Colonic mucosa (tissue), 4 donors: ENCODE measurements at places on chromosomes 11 and 22. TPM values are rescaled to one million over a fixed set of nuclear protein-coding genes. Genes with fewer than 3 reads are reported as not detected.
A peak's percentile ranks its signal among the peaks of the same experiment; 100 is the strongest.

The KCNJ5 gene
- 0.15 TPM for total RNA-seq

The HORMAD2 gene
- not detected for total RNA-seq

The C11orf91 gene
- not detected for total RNA-seq

The TESMIN gene
- 14.3 TPM for total RNA-seq

The PHETA2 gene
- 11.6 TPM for total RNA-seq

The GSTP1 gene
- total RNA-seq = 842 TPM

The SHISAL1 gene
- total RNA-seq = 0.27 TPM

The OR51B4 gene
- not detected for total RNA-seq

The OR8D1 gene
- not detected for total RNA-seq

The CPT1A gene
- 197 TPM for total RNA-seq

The SLC37A2 gene
- total RNA-seq = 2.2 TPM

The OR51E1 gene
- total RNA-seq = 0.22 TPM

The KRTAP5-7 gene
- 0.24 TPM for total RNA-seq

The CTNND1 gene
- 375 TPM for total RNA-seq

The MPZL2 gene
- 58.8 TPM for total RNA-seq

The SBF1 gene
- total RNA-seq = 68.3 TPM

The AQP11 gene
- 5.4 TPM for total RNA-seq

The VPREB1 gene
- total RNA-seq = not detected

The TTC9C gene
- total RNA-seq = 39.8 TPM

DNA sequence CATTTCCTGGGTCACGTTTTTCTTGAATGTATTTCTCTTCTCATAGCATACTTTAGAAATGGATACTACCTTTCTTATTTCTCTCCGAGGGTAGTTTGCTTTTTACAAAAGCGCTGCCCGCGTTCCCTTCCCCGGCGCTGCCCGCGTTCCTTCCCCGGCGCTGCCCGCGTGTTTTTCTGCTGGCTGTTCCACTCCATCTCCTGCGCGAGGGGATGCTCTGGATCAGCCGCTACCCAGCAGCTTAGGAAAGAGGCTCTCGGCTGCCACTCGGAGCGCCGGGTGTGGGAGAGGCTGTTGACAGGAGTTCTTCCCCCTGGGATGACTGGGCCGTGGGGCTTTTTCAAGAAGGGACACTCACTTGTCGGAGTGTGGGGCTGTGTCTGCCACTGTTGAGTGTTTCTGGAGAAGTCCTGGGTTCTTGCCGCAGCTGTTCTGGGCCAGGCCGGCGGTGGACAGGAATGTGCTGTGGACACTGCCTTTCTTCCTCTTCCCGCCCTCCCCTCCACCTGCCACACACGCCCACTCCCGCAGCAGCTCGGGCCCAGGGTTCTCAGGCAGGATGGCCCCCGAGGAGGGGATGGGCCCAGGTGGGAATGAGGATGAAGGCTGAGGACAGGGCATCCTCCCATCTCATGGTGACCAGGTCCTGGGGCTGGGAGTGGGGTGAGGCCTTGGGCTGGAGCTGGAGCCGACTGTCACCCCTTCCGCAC is 30.6 kb downstream of the GLB1L2 start:
- DNase-seq = no peak

GRCh38 chr11:119204066-119204465 is 2.1 kb upstream of the CBL start:
- DNase-seq = no peak

GRCh38 chr11:67416416-67417335 is 1.2 kb downstream of the CARNS1 start:
- DNase-seq = no peak

- DNase-seq = peak; percentile 80
Observed at GRCh38 chr11:62602141-62603071, 741 bp upstream of the MTA2 start.

GRCh38 chr22:37187891-37188761 is at the start of gene C1QTNF6:
Gene C1QTNF6, minus strand, starts transcription at chr22:37188247. Its CDS starts 34 bp downstream, at chr22:37188213.
- DNase-seq = peak; percentile 65

DNA sequence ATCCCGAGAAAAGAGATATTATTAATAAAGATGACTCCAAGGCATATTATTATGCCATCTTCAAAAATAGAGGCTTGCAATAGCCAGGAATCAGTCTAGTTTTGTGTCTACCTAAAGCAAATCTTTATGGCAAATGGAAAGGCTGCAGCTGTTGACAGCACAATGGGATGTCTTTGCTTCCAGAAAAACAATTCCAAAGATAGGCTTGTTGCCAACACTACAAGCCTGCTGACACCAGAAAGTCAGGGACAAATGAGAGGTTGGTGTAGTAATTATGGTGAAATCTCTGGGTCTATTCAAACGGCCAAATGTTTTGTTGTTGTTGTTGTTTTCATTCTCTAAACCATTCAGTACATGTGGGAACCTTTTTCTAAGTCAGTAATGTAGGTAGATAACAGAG is 101.8 kb downstream of the LUZP2 start:
- DNase-seq = no peak

DNA sequence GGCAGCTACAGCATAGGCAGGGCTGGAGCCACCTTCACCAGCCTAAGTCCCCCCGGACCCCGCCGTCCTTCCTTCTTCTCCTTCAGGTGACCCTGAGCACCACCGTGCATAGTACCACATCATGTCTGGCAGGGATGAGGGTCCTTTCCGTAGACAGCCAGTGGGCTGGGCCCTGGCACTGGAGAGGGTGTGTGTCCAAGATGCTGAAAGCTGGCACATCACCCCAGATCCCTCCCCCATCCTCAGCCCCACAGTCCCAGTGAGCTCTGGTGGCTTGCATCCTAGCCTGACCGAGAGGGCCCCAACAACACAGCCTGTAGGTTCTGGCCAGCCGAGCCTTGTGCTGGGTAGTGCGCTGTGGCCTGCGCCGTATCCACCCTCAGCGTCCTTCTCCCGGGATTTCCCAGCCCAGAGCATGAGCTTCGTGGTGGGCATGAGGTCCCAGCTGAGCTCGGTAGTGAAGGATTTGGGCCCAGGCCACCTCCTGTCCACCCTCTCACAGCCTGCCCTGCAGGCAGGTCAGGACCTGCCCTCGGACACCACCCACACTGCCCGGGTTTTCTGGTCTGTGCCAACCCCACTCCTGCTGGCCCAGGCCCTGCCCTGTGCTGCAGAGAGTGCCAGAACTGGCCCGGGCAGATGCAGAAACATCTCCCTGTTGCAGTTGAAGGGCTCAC is 1124.3 kb downstream of the BRD1 start:
- no peak for DNase-seq

GRCh38 chr11:76806608-76807205 is 23.6 kb downstream of the TSKU start:
- peak; percentile 13 for DNase-seq

- peak; percentile 26 for DNase-seq
Observed at GRCh38 chr11:79708319-79708932, 267.6 kb upstream of the TENM4 start.

- no peak for DNase-seq
Observed at GRCh38 chr11:134460881-134461280, 48.8 kb upstream of the B3GAT1 start.

- DNase-seq = no peak
Observed at GRCh38 chr11:11882539-11882938, 40.8 kb downstream of the USP47 start.

DNA sequence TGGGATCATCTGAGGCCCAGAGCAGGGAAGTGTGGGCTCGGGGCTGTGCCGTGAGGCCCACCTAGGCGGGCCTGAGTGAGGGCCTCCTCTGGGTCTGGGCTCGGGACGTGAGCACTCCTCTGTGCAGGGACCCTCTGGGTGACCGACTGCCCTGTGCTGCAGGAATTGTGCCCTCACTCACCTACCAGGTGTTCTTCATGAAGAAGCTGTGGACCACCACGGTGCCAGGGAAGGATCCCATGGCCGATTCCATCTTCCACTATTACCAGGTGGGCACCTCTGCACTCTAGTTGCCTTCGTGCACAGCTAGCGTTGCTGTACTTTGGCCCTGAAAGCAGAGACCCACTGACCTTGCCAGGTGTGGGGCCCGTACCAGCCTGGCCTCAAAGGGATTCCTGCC is 80.5 kb downstream of the MYO7A start:
- DNase-seq = no peak

DNA sequence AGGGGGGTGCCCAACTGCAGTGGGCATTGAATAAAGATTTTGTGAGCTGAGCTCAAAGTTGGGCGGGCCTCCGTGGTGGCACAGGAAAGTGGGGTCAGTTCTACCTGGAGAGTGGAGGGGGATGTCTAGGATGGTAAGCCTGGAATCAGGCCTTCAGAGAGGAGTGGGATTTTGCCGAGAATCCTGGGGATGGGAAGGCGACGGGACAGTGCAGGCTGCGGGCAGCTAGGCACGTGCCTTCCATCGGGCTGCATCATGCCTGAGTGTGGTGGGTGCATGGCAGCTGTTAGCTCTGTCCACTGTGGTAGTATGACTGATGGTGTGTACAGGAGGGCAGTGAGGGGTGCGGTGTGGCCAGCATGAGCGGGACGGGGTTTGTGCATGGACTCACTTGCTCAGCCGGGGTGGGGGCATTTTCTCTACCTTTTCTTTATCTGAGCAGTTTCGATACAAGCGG is 3.6 kb downstream of the SHANK3 start:
- DNase-seq = no peak

GRCh38 chr11:8927233-8927632 is 5.5 kb downstream of the C11orf16 start:
- DNase-seq = no peak

- DNase-seq = no peak
Observed at GRCh38 chr22:37626144-37626543, 13.3 kb upstream of the SH3BP1 start.

- DNase-seq = no peak
Observed at GRCh38 chr22:38494498-38494897, 11.6 kb downstream of the DDX17 start.

DNA sequence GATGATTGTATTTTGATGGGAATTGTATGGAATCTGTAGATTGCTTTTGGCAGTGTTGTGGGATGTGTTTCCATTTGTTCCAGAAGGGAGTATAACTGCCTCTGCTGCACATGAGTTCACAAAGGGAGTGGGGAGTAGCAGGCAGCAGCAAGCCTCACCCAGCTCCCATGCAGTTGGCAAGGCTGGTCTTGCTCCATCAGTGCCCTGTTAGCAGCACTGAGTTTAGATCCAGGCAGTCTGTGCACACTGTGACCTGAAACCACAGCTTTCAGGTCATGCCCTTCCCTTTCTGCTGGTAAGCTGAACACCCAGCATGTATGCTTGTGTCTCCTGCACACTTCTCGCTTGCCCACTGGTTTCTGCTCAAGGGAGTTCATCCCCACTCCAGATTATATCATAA is 3.7 kb upstream of the NUCB2 start:
- DNase-seq = no peak

DNA sequence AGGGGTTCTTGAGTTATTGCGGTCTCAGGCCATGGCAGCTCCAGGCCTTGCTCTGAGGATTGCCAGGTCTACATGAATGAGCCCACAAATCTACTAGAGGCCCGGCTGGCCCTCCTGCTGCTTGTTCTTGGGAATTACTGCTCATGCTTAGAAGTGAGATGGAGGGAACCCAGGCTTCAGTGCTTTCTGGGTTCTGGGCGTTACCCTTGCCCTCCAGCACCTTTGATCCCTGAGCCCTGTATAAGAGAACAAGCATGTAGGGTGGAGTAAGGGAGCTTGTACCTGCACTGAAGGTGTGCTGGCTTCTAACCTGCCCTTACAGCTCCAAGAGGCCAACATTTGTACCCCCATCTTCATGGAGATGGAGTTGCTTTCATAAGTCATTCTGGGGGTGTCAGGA is 4.0 kb downstream of the NAA40 start:
- DNase-seq = no peak

DNA sequence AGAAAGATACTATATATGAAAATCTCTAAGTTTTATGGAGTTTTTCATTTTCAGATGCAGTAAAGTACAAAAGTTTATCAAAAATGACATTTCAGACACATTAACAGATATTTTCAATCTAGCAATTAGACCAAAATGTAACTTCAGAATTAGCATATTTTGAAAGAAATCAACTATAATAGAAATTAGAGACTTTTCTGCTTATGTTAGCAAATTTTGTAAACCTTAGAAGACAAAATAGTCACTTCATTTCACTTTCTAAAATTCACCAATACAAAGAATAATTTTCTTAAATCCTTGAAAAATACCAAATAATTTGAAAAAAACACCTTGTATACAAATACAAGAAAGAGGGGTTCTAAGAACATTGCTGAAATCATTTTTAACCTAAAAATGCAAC is 135.8 kb upstream of the FIBIN start:
- DNase-seq = no peak

DNA sequence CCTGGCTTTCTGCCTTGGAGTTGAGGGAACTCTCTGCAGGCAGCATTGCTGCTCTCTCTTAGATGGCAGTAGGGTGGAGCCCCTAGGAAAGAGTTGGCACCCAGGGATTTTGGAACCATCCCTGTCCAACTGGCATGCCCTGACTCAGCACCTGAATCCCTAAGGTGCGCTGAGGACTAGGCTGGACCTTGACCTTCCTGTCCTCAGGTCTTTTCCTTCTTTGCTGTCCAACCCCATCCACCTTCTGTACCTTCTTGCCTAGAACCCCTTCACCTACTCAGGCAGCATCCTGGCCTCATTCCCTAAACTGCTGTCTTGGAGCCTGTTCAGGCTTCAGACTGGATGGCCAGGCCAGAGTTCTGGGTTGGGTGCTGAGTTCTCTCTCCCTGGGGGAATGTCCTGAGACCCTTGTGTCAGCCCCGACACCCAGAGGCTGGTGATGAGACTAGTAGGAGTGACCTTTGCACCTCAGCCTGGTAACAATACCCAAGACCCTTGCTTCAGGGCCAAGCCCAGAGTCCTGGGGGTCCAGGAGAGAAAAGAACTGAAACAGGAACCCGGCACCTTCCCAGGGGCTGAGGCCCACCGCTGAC is 2.5 kb upstream of the POLD4 start:
- peak; percentile 62 for DNase-seq

GRCh38 chr11:78080084-78080817 is 589 bp upstream of the NDUFC2 start:
- no peak for DNase-seq

DNA sequence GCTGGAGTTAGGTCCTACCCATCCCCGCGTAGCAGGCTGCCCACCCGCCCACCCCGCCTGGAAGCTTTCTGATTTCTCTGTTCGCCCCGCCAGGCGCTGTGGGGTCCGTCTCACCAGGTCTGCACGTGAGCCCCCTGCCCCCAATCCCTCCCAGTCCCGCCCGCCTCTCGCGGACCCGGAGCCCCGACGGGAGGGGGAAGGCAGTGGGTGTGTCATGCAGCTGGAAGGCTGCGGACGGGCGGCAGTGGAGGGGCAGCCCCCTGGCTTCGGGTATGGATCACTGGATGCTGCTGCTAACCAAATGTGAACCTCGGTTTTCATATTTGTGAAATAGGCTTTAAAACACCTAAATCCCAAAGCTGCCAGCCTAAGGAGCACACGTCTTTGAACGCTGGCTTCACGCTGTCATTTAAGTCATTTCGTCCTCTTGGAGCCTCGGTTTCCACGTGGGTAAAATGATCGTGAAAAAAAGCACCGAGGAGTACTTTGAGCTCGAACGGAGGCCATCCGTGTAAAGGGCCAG is 568 bp upstream of the BIK start:
- DNase-seq = no peak

DNA sequence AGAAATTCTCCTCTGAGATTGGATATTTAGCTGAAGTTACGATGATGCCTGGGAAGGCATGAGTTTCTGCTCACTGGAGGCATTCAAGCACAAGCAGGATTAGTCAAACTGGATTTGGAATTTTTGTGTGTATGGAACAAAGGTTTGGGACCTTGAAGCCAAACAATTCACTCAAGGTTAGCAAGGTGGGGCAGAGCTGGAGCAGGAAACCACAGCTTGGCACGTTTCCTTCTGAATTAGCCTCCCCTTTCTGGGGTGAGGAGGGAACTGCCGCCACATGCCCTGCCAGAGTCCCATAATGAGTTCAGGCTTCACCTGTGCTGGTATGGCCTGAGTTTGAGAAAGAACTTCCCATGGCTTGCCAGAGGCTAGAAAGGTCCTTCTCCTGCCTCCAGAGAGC is 50.9 kb upstream of the RRAS2 start:
- DNase-seq = no peak
